Caco-2 (cell line): ENCODE measurements at places on chromosomes 3 and 15. TPM values are rescaled to one million over a fixed set of nuclear protein-coding genes. Genes with fewer than 3 reads are reported as not detected.

DNA sequence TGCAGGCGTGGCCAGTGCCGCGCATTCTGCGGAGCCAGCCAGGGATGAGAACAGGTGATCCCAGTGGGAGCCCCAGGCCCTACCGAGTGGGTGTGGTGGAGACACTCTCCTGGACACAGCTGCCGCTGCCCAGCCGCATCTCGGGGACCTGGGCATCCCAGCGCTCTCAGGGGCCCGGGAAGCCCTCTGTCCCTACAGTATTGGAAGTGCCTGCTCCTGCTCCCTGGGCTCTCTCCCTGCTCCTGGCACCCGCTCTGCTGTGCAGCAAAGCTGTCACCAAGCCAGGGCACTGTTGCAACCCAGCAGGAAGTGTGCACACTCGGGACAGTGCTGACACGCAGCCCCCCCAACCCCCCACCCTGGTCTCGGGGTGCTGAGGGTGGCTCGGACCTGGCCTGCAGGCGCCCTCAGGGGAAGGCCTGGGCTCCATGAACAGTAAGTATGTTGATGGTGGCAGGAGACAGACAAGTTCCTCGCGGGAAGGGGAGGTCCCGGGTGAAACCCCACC, 1177.4 kb upstream of the GBE1 start:
- DNase-seq, result no peak

GRCh38 chr15:93517176-93517575, 428.2 kb upstream of the RGMA start:
- DNase-seq, result no peak

DNA sequence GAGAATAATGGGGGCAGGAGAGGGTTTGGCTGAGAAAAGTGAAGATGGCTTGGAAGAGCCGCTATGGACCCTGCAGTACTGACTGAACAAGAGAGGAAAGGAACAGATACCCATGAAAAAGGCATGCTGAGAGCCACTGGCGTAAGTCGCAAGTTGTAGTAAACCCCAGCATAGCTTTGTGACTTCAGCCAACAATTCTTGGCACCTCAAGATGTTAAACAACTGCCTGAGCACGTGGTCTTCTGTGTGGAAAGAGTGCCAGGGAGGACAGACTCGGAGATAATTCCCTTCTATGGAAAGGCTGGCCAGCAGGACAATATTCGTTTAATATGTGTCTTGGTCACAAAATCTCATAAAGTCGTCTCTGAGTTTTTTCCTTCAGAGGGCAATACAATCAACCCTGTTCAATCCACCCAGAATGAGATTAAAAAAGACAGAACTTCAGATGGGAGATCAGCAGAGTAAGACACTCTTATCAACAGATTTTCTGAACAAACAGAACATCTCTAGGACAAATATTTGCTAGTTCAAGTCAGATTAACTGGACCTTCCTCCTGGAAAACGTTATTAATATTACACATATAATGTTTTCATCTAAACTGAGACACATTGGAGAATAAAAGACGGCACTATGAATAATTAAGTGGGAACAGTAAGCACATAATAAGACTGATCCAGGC, 49.2 kb downstream of the NEK10 start:
- no peak for DNase-seq

DNA sequence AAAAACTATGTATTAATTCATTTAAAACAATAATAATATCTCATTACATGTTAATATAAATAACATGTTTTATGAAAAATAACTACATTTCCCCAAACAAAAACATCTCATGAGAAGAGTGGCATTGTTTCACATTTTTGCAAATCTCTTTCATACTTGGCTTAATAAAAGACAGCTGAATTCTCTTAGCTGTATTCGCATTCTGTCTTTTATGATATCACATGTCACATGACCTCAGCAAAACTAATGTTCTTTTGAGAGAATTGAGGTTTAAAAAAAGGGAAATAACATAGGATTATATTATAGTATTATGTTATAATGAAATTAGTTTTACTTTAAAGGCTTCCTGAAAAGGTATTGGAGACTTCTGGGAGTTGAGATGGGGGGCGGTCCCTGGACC, 48.4 kb upstream of the SPPL2A start:
- no peak for DNase-seq

Gene RAB6B
- total RNA-seq, result 2.5 and 3.2 TPM in 2 replicates

Gene CFAP100
- total RNA-seq, result not detected in 2 replicates

DNA sequence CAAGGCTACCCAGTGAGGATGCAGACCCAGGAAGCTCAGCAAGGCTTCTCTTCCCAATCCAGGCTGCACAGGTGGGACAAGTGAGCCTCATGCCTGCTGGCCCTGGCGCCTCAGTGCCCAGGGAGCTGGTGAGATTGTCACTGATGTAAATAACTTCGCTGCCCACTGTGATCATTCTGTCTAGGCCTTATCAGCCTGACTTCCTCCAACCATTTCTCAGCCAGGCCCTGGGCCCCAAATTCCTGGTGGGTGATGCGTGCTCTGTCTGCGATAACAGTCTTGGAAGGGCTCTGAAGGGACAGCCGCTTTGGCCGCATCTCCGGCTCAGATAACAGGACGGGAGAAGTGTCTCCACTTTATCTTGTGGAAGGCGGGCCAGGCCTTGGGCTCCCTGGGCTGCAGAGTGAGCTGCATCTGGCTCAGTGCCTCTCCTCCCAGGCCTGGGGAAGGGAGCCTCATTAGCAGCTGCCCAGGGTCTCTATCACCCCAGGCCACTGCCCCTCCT, 2.2 kb upstream of the FBLN2 start:
- peak; percentile 59 for DNase-seq

- DNase-seq, result no peak
Measured at GRCh38 chr3:190455828-190456227, 6.1 kb upstream of the TMEM207 start.

Gene PSTPIP1
- total RNA-seq, result not detected in 2 replicates

- peak; percentile 35 for DNase-seq
Measured at GRCh38 chr3:178155521-178155920, 380.7 kb upstream of the KCNMB2 start.

Gene NTRK3
- total RNA-seq, result not detected in 2 replicates

- no peak for DNase-seq
Measured at GRCh38 chr3:8080464-8080863, 421.2 kb upstream of the LMCD1 start.

DNA sequence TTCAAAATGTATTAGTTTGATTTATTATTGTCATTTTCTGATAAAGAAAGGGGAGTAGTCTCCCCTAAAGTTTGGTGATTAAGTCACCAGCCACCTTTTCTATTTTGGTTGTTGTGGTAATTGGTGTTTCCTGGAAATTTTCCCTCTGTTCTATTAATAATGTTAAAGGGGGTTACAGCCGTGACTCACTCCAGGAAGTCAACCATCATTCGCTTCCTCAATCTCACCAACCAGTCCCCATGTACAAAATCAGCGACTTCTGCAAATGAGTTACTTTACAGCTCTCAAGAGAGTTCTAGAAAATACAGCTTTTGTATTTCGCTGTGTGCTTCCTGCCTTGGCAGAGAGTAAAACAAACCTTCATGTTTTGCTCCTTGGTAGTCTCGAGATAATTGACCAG, 285.1 kb downstream of the LPP start:
- DNase-seq, result no peak

GRCh38 chr3:98733053-98733811, 29.9 kb upstream of the ST3GAL6 start:
- peak; percentile 7 for DNase-seq

Gene GRK7
- not detected in 2 replicates for total RNA-seq

- no peak for DNase-seq
Measured at GRCh38 chr3:194177141-194177540, 41.2 kb downstream of the HES1 start.

GRCh38 chr3:122858373-122858772, 63.5 kb downstream of the SLC49A4 start:
- peak; percentile 12 for DNase-seq

- no peak for DNase-seq
Measured at GRCh38 chr15:77804210-77804609, 171.5 kb upstream of the LINGO1 start.

GRCh38 chr3:67292356-67293121, 294.4 kb downstream of the KBTBD8 start:
- no peak for DNase-seq

GRCh38 chr3:188663839-188664238, 507.9 kb upstream of the TPRG1 start:
- no peak for DNase-seq

DNA sequence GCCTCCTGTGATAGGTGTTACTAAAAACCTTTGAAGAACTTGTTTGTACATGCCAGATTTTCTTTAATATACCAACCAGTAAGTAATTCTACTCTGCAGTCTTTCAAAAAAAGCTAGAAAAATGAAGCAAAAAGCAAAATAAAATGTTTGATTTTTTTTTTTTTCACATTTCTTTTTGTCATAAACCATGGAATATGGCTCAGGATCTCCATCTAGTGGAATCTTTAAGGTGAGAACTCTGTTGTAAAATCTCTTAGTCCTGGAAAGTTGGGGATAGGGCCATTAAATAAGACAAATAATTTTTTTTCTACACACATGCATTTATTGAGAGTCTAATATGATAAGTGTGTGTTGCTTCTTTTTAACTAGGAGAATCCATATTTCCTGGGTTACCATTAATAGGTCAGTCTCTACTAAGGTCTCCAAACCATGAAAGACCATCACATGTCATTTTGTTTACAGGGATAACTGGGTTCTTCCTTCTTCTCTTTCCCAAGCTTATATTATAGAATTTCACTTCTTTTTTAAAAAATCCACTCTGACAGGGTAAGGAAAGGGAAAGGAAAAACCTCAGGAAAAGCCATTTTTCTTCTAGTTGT, 84.6 kb downstream of the SLC9A9 start:
- no peak for DNase-seq

- peak; percentile 68 for DNase-seq
Measured at GRCh38 chr3:187714404-187714979, 12.1 kb upstream of the RTP2 start.

- no peak for DNase-seq
Measured at GRCh38 chr3:18344306-18345014, 80.7 kb downstream of the SATB1 start.

GRCh38 chr3:180362081-180362480, 239.9 kb upstream of the TTC14 start:
- DNase-seq, result no peak

DNA sequence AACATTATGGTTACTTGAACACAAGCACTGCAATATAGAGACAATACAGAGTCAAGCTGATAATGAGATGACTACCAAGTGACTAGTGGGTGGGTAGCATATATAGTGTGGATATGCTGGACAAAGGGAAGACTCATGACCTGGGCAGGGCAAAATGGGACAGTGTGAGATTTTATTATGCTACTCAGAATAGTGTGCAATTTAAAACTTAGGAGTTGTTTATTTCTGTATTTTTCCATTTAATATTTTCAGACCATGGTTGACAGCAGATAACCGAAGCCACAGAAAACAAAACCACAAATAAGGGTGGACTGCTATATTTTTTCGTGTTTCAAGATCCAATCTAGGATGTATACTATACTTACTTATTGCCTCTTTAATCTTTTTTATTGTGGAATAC, 19.6 kb downstream of the GALK2 start:
- DNase-seq, result no peak

- no peak for DNase-seq
Measured at GRCh38 chr3:52689151-52689550, 3.3 kb downstream of the GNL3 start.

DNA sequence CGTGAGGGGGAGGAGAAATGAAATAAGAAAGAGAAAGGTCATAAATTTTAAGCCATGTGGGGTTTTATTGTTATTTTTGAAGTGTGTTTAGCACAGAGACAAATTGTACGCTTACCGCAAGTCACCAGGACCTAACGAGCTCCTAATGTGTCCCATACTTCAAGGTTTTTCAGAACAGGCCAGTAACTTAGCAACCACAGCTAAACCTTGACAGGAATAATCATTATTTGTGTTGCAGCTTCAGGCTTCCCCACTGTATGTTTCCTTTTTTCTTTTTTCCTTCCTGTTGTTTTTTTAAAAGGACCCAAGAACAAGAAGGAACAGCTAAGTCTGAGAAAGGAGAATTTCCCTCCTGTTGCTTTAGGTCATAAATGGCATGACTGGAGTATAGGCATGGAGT, 160.8 kb downstream of the TUSC7 start:
- DNase-seq, result no peak

DNA sequence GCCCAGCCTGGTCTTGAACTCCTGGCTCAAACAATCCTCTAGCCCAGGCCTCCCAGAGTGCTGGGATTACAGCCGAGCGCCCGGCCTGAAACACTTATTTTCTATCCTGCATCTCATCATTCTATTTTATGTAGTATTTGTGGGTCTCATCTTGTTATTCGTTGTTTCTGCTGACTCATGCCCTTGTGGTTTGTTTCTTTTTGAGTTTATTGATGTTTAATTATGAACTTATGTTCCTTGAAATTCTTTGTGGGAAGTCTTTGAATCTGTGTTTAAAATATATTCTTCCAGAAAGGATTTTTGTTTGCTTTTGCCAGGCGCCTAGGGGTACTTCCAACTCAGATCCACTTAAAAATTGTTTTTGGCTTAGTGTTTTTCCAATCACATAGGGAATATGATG, 78.3 kb upstream of the C15orf39 start:
- DNase-seq, result no peak

GRCh38 chr3:15303216-15303615, 29.2 kb downstream of the SH3BP5 start:
- no peak for DNase-seq

Gene TTC23
- 8.5 and 10.8 TPM in 2 replicates for total RNA-seq

DNA sequence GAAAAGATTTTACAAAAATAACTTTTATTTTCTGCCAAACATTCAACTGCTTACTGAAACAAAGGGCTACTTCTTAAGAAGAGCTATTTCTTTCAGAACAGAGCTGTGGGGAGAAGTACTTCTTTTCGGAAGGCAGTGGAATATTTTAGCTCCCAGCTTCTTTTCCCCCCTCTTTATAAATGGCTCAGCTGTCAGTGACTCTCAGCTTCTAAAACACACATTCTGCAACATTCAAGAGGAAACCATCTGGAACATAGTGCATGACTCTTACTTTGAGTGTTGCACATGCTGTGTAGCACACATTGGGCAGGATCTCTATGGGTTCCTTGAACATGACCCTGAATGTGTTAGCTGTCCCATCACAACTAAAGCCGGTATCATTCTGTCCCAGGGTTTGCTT, 7.0 kb upstream of the C15orf40 start:
- DNase-seq, result no peak

- DNase-seq, result no peak
Measured at GRCh38 chr3:46868287-46868686, 5.0 kb upstream of the MYL3 start.

Gene FAM107A
- not detected in 2 replicates for total RNA-seq

Gene GPR62
- total RNA-seq, result not detected in 2 replicates

Gene GPR171
- not detected in 2 replicates for total RNA-seq

Gene GPR160
- 14.8 and 16.1 TPM in 2 replicates for total RNA-seq

- DNase-seq, result no peak
Measured at GRCh38 chr3:26425076-26425475, 197.5 kb upstream of the LRRC3B start.

DNA sequence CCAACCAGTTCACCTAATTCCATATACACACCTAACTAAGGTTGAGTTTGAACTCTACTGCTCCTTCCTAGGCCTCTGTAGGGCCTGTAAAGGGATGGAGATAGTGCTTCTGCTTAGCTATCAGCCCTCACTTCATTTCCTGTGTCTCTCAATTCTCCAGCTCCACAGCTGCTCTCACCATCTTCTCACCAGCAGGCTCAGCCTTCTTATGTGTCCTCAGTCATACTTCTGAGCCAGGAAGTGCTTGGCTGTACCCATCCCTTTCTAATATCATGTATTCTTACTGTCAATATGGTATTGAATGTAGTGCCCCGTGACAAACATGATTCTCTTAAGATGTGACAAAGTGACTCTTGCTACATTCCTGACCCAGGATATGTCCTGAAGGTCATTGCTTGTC, 116.9 kb downstream of the SLC9A9 start:
- DNase-seq, result no peak

Gene SLC24A5
- total RNA-seq, result not detected in 2 replicates

GRCh38 chr15:97461226-97461625, 499.3 kb upstream of the ARRDC4 start:
- DNase-seq, result no peak
